Activated naive CD4-positive, alpha-beta T cell treated with anti-CD3 and anti-CD28 coated beads for 36 hours (primary cell): ENCODE measurements at places on chromosomes 2 and 18. TPM values are rescaled to one million over a fixed set of nuclear protein-coding genes. Genes with fewer than 3 reads are reported as not detected.
A peak's percentile ranks its signal among the peaks of the same experiment; 100 is the strongest.

DNA sequence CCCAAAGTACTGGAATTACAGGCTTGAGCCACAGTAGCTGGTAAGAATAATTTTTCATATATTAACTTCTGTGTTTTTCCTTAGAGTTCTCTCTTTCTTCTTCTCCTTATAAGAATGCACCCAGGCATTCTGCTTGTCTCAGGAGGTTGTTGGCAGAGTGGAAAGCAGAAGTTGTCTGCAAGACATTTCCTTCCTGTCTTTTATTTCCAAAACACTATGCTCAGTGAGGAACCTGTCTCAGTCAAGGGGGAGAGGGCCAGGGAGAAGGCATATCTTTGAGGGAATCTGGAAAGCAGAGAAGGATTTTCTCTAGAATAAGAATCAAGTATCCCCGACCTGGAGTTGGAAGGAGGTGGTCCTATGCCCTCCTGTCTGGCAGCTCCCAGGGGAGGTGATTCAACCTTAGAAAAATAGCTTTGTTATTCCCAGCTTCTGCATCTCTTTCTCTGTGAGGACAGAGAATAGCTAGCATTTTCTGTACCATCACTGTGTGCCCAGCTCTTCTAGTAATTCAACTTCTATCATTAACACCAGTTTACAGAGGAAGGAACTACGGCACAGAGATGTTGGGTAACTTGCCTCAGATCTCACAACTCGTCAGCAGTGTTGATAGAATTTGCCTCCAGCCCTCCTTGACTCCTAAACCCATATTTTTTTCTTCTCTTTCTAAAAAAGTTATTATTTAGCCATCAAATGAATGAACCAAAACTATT lies 3.8 kb upstream of the LPIN2 start:
- DNase-seq, result no peak

DNA sequence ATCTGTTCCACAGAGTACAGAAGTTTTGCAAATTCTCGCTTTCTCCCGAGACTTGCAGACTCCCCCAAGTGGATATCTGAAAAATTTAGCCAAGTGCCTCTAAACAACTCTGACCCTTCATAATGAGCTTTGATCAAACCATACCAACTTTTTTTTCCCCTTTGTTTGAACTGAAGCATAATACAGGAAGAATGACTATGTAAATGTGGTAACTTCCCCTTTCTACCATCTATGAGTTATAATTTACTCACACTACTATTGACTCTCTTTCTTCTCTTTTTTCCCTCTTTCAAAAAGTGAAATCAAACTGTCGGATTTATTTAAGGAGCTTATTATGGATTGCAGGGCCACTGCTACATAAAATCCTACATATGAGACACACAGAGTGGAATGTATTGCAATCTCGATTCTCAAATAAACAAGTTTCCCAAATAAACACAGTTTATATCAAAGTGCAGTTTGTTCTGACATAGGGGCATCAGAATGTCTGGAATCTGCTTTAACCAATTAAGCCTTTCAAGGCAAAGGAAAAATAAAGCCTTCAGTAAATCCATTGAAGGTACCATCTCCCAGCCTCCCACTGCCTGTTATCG lies 1.4 kb upstream of the ZNF804A start:
- no peak for DNase-seq

DNA sequence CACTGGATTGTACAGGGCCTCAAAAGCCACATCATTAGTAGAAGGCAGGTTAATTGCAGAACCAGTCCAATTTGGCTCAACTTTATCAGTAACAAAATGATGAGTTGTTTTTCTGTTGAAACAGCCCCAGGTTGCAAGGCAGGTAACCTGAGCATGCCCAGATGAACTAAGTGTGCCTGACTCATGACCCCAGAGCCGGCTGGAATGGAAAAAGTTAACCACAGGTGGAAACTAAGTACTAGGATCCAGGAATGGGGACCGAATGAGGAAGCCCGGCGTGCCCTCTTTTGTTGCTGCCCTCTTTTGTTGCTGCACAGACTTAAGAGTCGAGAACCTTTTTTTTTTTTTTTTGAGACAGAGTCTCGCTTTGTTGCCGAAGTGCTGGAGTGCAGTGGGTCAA lies 79.5 kb upstream of the YWHAQ start:
- peak; percentile 34 for DNase-seq

- peak; percentile 20 for DNase-seq
These were observed 934 bp downstream of the MYO5B start for GRCh38 chr18:50193796-50194630.

DNA sequence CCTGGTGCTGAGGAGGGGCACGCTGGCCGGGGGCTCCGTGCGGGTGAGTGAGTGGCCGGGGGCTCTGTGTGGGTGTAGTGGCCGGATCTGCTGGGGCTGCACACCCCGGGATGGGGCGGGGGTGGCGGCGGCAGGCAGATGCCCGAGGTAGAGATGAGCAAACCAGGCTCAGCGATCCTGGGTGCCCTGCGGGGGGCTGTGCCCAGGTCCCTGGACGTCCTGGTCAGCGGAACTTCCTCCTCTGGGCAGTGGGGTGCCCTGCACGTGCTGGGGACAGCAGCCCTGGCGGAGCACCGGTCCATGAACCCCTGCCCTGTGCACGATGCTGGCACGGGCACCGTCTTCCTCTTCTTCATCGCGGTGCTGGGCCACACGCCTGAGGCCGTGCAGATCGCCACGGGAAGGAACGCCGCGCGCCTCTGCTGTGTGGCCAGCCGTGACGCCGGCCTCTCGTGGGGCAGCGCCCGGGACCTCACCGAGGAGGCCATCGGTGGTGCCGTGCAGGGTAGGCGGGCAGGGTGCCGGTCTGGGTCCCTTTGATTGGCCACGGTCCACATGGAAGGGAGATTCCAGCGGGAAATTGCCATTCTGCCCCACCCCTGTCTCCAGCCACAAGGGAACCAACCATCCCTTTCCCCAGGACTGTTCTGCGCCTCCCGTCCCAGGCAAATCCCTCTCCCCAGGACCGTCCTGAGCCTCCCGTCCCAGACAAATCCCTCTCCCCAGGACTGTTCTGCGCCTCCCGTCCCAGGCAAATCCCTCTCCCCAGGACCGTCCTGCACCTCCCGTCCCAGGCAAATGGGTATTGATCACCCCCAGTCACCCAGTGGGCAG lies 5.9 kb downstream of the NEU4 start:
- no peak for DNase-seq

GRCh38 chr2:237482485-237482884 lies 4.6 kb upstream of the MLPH start:
- DNase-seq, result no peak

- DNase-seq, result no peak
These were observed 2.5 kb upstream of the ADRA2B start for GRCh38 chr2:96118698-96119388.

DNA sequence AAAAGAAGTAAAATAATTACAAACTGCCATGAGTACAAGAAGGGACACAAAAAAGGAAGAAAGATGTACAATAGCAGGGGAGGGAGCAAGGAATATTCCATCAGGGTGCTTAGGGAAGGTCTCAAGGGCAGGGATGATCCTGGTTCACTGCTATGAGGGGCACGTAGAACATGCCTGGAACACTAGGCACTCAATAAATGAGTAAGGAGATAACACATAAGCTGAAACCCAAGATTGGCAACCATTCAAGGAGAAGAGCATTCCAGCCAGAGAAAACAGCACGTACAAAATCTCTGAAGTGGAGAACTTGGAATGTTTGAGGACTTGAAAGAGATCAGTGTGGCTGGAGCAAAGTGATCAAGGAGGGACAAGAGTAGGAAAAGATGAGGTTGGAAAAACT lies 103.2 kb downstream of the FAM161A start:
- DNase-seq, result no peak

DNA sequence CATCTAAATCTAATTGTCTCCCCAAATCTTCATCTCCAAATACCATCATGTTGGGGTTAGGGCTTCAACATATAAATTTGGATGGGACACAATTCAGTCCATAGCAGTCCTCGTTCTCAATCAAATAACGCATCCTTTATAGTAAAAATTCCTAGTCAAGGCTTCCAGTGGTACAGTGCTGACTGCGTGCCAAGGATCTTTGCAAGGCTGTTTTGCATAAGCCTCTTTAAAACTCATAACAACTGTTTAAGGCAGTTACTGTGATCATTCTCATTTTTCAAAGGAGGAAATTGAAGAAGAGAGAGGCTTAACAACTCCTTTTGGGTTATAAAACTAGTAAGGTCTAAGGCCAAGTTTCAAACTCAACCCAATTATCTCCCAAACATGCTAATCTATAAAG lies 666.9 kb downstream of the NYAP2 start:
- DNase-seq, result no peak

DNA sequence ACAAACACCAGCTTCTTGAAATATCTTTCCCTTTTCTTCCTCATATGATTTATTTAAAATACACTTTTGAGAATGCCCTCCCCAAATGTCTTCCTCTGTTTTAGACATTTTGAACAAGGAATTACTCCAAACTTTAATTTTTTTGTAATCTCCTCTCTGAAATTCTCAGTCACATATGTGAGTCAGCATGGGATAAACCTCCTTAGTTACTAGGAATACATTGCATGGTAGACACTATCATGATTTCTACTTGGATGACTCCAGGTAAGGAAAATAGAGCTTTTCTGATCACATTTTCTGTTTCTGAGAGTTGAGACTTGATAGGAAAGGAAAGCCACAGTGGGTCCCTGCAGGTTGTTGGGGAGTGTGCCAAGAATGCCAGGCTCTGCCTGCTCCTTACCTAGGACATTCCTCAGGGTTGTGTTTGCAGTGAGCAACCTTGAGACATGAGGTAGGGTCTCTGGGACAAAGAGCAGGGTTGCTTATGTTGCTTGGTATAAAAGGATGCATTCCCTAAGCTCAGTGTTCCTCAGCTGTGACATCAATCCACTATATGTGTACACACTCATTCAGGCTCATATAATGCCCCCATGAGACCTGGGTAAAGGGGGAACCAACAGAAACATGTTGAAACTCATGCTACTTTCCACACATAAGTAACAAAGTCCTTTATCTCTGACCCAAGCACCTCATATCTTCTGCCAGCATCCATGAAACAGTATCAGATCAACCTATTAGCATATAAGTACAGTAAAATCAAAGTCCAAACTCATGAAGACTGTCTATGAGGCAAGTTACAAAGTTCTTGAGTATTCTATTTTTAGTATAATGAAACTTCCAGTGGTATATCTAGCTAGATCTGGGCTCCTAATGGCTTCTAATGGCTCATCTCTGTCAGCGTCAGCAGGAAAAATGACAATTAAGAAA lies 112.8 kb upstream of the SCN1A start:
- DNase-seq, result no peak

DNA sequence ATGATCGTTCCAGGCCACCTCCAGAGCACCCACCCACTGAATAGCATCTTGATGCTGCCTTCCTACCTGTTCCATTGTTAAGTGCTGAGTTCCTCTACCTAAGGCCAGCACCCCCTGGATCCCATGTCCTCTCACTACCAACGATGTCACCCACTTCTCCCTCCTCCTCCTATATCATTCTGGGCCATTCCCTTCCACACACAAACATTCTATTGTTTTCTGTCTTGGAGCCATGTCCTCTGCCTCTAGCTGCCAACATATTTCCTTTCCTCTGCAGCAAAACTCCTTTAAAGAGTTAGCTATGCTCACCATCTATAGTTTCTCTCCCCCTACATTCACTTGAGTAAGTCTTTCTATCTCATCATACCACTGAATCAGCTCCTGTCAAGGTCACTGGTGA lies 64.0 kb upstream of the ACKR3 start:
- DNase-seq, result no peak

GRCh38 chr2:130372833-130373807 lies 17.3 kb downstream of the PTPN18 start:
- no peak for DNase-seq

DNA sequence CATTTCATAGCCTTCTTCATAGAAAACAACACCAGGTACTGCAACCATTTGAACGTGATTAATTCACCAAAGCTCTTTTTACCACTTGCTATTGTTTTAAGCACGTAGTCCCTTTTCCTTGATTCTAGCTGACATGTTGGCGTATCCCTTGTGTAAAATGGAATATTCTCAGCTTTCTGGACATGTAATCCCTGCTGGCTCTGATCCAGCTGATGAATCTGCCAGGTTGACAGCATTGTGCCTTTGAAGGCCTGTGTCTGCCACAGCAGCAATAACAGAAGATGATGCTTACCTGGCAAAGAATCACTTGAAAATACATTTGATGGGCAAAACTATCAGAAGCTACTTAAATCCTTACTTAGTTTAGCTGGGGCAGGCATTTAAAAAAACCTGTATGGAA lies 81.0 kb upstream of the CCDC150 start:
- DNase-seq, result no peak

- DNase-seq, result no peak
These were observed 131.4 kb upstream of the MAPRE2 start for GRCh38 chr18:34909637-34910364.

GRCh38 chr18:57950542-57950941 lies 93.5 kb upstream of the NEDD4L start:
- no peak for DNase-seq

- DNase-seq, result no peak
These were observed 10.4 kb downstream of the METTL21A start for GRCh38 chr2:207614824-207615223.

DNA sequence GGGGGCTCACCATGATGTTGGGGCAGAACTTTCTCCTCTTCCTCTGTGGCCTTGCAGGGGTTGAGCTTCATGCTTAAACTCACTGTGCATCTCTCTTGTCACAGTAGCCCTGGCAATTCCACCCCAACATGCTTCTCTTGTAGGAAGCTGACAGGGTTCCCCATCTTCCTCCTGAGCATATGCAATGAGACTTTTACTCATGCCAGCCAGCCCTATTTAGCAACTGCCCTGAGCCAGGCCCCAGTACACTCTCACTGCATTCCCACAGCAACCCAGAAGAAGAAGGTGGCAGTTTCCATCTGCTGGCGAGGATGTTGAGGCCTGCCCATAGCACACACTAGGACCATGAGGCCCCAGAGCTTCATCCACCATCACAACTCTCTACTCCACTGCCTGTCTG lies 72.2 kb upstream of the TEX51 start:
- DNase-seq, result no peak

DNA sequence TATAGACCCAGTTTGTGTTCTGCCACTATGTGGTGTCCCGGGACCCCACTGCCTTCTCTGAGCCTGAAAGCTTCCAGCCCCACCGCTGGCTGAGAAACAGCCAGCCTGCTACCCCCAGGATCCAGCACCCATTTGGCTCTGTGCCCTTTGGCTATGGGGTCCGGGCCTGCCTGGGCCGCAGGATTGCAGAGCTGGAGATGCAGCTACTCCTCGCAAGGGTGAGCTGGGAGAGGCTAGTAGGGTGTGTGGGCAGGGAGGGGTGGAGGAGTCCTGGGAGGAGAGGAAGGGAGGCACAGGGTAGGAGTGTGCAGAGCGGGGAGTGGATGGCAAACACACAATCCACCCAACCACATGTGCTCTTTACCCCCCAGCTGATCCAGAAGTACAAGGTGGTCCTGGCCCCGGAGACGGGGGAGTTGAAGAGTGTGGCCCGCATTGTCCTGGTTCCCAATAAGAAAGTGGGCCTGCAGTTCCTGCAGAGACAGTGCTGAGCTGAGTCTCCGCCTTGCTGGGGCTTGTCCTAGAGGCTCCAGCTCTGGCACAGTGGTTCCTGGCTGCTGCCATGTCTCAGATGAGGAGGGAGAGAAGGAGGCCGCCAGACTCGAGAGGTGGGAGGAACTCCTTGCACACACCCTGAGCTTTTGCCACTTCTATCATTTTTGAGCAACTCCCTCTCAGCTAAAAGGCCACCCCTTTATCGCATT lies 16.9 kb downstream of the PRKAG3 start:
- no peak for DNase-seq

- no peak for DNase-seq
These were observed at the start of gene AGXT for GRCh38 chr2:240868286-240869108. TSS of gene AGXT (plus strand) at chr2:240868824. CDS start at chr2:240868866, 42 bp downstream.

The ZNF892 gene
- total RNA-seq, result 2.7 TPM

The NETO1 gene
- total RNA-seq, result not detected

The FAP gene
- total RNA-seq, result not detected

The MAPK4 gene
- total RNA-seq, result not detected

The SAP130 gene
- 20.5 TPM for total RNA-seq

The SERPINB7 gene
- not detected for total RNA-seq

The SFT2D3 gene
- 3.3 TPM for total RNA-seq

The CFLAR gene
- 222 TPM for total RNA-seq
